ENCODE measurements at places on chromosomes 4 and X. TPM values are rescaled to one million over a fixed set of nuclear protein-coding genes. Genes with fewer than 3 reads are reported as not detected.
A peak's percentile ranks its signal among the peaks of the same experiment; 100 is the strongest.

Gene HTN1
- total RNA-seq, result not detected

DNA sequence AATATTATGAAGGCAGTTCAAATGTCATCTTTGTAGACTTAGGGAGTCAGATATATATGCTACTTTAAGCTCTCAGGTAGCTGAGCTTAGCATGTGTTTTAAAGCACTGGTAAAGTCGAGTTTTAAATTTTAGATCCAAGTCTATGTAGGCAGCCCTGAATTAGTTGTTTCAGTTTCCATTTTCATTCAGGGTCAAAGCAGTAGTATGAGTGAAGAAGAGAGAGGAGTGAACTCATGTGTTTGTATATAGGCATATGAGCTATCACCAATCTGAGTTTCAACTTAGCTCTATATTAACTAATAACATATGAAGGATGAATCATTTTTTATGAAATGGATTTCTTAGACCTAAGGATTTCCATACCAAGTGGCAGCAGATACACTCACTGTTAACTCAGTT is 1353.4 kb downstream of the FSTL5 start:
- no peak for DNase-seq

GRCh38 chr4:124710911-124711310 is 1.6 kb downstream of the ANKRD50 start:
- no peak for DNase-seq

GRCh38 chr4:145130788-145131399 is 32.8 kb downstream of the ABCE1 start:
- no peak for DNase-seq

Gene PNMA5
- total RNA-seq, result not detected

- no peak for DNase-seq
Measured at GRCh38 chr4:105343146-105343931, 130.5 kb downstream of the PPA2 start.

Gene KLHL13
- total RNA-seq, result 4.4 TPM

DNA sequence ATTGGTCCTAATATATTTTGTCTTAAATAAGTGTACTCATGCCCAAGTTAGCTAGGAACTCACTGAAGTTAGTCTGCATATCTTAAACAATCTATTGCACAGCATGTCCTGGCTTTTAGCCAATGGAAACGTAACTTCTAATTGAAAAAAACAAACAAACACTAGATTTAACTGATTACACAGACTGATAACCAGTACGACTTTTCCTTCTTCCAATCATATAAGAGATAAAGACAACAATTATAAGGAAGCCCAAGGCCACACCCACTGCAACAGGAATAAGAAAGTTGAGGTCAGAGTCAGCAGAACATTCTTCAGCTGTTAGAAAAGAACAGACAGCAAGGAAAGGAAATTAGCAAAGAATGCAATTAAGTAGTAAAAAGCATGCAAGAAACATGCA is 40.8 kb downstream of the LAMP2 start:
- no peak for DNase-seq

DNA sequence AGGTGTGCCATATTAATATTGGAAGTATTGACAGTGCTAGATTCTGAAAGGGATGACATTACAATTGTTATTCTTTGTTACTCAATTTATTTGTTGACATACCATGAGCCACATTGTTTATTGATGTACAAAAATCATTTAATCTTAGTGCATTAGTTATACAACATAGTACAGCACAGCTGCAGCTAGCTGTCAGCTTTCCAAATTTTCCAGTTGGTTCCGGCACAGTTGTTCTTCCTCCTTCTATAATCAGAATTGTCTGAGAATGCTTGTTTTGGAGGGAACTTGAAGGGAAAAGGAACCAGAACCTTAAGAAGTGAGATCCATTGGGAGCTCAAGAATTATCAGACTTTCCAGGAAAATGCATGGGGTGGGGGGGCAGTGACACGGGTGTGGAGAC is 281.4 kb downstream of the ZIC3 start:
- DNase-seq, result no peak

- DNase-seq, result no peak
Measured at GRCh38 chr4:126071346-126072333, 756.9 kb downstream of the FAT4 start.

GRCh38 chr4:14620567-14621141 is 381.6 kb upstream of the CPEB2 start:
- no peak for DNase-seq

Gene DOK7
- 0.95 TPM for total RNA-seq

Gene CSAG1
- not detected for total RNA-seq

Gene GPRASP3
- not detected for total RNA-seq

DNA sequence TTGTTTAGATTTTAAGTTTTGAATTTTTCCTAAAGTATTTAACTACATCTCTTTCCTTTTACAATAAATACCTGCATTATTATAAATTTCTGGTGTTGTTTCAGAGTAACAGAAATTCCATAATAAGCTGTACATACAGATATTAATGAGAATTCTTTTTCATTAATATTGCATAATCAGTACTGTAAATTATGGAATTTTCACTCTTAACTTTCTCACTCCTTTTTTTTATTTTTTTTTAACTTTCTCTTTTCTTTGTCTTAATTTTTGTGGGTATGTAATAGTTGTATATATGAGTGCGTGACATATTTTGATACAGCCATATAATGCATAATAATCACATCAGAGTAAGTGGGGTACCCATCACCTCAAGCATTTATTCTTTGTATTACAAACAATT is 110.5 kb downstream of the KLHL8 start:
- DNase-seq, result no peak

Gene SMIM31
- 2.0 TPM for total RNA-seq

Gene LGI2
- 0.32 TPM for total RNA-seq

- peak; percentile 45 for DNase-seq
Measured at GRCh38 chr4:57064811-57065711, 45.1 kb downstream of the IGFBP7 start.

Gene YY2
- total RNA-seq, result 2.4 TPM

DNA sequence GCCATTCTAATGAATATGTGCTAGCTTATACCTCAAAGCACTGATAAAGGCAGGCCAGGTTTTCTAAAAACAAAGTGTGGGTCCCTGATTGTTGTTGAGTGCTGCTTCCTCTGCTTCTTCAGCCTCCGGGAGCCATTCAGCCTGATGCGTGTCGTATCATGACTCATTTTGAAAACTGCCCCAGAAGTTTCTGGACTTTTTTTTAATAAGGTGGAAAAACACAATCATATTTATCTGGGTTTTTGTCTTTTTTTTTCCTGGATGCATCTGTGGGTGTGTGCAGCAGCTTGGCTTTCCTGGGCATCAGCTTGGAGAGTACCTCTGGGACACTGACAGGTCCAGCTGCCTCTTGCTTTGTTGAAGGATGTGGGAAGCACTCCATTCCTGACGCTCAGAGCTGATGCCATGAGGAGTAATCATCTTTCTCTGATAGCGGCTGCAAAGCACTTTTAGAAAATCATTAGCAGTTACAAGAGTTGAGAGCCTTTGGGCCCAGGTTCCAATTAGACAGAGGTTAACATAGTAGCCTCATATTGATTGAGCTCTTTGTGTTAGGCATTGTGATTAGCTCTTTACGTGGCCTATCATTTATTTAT is 66.9 kb downstream of the PARM1 start:
- no peak for DNase-seq

GRCh38 chr4:136861091-136861490 is 671.2 kb downstream of the PCDH18 start:
- DNase-seq, result no peak

Gene EVC2
- 2.3 TPM for total RNA-seq

Gene HSFX3
- total RNA-seq, result not detected

- no peak for DNase-seq
Measured at GRCh38 chrX:110086916-110087484, 84.1 kb downstream of the TMEM164 start.

DNA sequence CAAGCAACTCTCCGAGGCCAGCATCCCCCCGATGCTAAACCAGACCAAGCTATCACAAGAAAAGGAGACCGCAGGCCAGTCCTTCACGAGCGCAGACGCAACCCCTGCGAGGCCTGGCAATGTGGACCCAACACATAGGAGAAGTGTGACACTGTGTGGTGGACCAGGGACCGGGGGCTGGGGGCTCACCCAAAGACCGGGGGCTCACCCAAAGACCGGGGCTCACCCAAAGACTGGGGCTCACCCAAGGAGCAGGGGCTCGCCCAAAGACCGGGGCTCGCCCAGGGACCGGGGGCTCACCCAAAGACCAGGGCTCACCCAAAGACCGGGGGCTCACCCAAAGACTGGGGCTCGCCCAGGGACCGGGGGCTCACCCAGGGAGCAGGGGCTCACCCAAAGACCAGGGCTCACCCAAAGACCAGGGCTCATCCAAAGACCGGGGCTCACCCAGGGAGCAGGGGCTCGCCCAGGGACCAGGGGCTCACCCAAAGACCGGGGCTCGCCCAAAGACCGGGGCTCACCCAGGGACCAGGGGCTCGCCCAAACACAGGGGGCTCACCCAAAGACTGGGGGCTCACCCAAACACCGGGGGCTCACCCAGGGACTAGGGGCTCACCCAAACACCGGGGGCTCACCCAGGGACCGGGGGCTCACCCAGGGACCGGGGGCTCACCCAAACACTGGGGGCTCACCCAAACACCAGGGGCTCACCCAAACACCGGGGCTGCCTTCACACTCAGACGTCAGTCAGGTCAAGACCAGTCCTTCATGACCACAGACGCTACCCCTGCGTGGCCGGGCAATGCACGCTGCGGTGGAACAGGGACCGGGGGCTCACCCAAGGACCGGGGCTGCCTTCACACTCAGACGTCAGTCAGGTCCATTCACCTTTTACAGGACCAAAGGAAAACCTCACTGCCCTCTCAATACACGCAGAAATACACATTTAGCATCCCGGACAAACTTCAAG is 32.9 kb downstream of the PPP2R3B start:
- no peak for DNase-seq

GRCh38 chr4:112910109-112910736 is 139.2 kb upstream of the ANK2 start:
- no peak for DNase-seq

DNA sequence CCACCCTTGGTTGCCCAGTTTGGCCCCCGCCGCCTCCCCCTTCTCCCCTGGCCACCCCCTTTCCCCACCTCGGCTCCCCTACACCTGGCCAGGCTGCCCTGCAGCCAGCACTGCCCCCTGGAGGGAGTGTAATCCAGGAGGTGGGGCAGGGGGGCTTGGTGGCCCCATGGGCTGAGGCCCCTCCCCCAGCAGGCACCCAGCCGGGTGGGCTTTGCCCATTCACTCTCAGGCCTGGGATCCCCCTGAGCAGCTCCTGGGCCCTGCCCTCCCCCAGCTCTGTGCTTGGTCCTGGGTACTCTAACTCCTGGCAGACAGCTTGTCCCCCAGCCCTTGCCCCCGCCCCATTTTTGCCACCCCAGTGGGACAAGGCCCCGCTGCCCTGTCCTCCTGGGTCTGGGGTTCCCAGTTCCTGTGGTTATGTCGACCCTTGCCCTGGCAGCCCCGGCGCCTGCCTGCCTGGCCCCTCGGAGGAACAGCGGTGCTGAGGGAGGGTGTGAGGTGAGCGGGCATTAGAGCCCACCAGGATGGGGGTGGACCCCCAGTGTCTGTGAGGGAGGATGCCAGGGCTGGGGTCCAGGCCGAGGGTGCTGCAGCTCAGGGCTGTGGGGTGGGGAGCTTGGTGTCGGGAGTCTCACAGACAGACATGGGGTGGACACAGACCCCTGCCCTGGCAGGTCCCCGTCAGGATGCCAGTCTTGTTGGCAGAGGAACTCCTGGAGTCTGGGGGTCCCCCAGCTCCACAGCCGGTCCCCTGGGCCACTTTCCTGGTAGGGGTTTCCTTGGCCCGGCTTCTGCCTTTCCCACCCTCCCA is 10.2 kb downstream of the NAT8L start:
- DNase-seq, result no peak

DNA sequence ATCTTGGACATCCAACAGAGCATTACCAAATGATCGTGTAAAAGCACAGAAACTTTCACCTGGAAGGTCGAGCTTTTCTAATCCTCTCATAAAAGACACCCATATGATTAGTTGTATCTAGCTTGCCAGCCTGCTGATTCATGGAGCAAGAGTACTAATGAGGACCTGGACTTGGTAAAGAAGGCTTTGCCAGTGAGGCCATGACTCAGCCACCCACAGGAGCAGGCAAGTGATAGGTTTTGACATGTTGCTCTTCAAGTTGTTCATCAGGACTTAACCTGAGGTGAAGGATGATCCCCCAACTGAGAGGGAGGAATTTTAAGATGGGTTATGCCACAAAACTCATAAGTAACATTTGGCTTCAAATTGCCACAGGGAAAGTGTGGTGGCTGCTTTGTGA is 24.7 kb upstream of the EPGN start:
- no peak for DNase-seq

Gene RXFP1
- not detected for total RNA-seq

DNA sequence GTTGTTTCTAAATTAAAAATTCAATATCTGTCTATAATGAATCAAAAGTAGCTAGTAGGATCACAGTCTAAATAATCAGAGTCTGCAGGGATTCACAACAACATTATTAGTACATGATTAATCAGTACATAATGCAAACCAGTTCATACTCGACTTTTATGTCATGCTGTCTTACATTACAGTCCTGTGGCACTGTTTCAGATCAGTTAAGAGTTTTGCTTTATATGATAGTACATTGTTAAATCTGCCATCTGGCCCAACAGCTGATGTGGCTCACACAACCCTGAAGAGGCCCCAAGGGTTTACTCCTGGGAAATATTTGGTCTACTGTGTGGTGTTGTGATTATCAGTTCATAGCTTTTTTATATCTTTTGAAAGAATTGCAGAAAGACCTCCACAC is 247.1 kb upstream of the ETNPPL start:
- DNase-seq, result no peak

DNA sequence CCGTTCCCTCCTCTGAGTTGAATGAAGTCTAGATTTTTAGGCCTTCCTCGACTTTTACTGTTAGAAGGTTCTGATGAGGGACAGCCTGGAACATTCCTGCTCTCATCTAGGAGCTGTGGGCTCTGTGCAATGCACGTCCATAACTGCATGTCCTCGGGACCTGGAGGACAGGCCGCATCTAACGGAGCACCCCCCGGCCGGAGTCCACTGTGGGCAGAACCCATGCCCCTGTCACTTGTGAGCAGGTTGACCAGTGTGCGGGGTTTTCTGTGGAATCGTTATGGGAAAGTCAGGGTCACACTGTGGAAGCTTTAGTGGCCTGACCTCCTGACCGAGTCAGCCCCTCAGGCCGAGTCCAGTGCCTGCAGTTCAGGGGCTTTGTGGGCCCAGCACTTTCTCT is 19.3 kb upstream of the TADA2B start:
- no peak for DNase-seq

GRCh38 chrX:8748855-8749254 is 16.9 kb upstream of the ANOS1 start:
- DNase-seq, result no peak

GRCh38 chrX:10602646-10603045 is 17.7 kb downstream of the MID1 start:
- no peak for DNase-seq

DNA sequence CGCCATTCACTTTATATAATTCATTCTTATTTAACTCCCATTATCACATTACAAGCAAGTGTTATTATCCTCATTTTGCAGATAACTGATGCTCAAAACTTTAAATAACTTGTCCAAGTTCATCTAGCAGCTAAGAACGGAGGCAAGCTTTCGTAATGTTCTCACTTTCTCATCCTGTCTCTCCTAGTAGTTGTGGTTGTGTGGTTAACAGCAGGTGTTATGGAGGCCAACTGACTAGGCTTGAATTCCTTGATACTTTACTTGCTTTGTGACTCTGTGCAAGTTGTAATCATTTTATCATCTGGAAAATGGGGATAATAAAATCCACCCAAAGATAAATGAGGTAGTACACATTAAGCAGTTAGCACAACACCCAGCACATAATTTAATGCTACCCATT is 109.9 kb upstream of the PTPN13 start:
- DNase-seq, result no peak

- DNase-seq, result no peak
Measured at GRCh38 chr4:4325321-4325720, 35.3 kb downstream of the ZBTB49 start.

GRCh38 chr4:113433116-113433515 is 328.4 kb downstream of the CAMK2D start:
- no peak for DNase-seq
